Activated CD8-positive, alpha-beta memory T cell treated with anti-CD3 and anti-CD28 coated beads, Interleukin-2, amount 10 ng/mL, durations not matched to agents 7 days and 5 days (primary cell): ENCODE measurements at places on chromosomes 3 and 15. TPM values are rescaled to one million over a fixed set of nuclear protein-coding genes. Genes with fewer than 3 reads are reported as not detected.

DNA sequence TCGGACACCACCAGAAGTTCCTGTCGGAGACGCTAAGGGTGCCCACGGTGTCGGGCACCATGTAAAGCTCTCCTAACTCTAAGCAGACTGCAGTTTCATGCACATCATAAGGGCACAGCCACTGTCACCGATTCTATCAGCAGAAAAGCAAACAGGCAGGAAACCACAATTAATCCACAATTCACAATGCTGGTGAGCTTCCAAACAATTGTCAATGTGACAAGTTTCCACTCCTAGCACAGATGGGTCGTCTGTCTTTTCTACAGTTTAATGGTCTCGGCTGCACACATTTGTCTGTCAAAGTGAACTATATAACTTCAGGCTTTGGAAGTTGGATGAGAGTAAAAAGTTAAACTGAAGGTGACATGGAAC lies 8.8 kb upstream of the OCA2 start:
- DNase-seq = no peak

NEO1 gene
- 5.4 TPM for total RNA-seq

DNA sequence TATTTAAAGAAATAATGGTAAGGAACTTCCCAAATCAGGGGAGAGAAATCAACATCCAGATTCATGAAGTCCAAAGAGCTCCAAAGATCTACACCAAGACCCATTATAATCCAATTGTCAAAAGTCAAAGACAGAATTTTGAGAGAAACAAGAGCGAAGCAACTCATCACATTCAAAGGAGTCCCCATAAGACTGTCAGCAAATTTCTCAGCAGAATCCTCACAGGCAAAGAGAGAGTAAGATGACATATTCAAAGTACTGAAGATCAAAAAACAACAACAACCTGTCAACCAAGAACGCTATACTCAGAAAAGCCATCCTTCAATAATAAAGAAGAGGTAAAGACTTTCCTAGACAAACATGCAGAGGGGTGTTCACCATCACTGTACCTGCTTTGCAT lies 342.1 kb downstream of the TIGIT start:
- no peak for DNase-seq

GATA2 gene
- not detected for total RNA-seq

GOLGA8J gene
- total RNA-seq = 0.88 TPM

GRCh38 chr15:33994005-33994615 lies 25.8 kb downstream of the CHRM5 start:
- DNase-seq = no peak

- DNase-seq = no peak
These were observed 495 bp upstream of the COL7A1 start for GRCh38 chr3:48595526-48596121.

MGLL gene
- total RNA-seq = 3.4 TPM
